IPS-NIHi11 (cell line): ENCODE measurements at places on chromosomes 11 and 22.

DNA sequence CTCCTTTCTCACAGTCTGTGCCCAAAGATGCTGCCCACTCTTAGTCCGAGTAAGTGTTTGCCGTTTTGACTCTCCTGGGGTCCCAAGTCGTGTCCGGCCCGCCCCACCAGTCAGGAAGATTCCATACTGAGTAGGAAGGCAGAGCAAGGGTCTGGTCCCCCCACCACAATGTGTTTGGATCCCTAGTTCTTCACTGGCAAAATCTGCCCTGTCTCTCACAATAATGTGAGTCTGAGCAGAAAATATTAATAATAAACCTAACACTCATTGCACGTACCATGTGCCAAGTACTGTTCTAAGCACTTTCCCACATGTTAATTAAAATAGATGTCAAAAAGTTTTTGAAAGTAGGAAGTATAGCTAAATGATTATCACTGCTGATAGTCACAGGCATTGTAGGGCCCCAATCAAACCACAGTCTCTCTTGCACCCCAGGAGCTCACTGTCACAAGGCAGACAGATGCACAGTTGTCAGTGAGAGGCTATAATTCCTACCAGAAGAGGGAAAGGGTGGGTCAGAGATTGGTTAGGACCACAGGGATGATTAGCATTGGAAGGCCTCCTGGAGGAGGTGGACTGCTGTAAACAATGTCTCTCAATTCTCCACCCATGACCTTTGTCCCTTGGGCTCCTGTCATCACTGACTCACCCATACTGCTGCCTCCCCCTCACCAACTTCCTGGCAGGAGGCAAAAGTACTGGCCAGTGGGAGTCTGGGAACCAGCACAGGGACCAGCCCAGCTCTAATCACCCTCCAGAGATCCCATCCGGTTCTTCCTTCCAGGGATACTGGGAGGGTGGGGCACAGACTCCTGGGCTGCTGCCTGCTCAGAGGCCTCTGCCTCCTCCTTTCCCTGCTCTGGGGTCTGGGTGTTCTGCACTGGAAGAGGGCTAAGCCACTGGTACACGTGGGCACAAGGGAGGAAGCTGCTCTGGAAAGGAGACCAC, 1.0 kb upstream of the POLD4 start:
- no peak for DNase-seq

DNA sequence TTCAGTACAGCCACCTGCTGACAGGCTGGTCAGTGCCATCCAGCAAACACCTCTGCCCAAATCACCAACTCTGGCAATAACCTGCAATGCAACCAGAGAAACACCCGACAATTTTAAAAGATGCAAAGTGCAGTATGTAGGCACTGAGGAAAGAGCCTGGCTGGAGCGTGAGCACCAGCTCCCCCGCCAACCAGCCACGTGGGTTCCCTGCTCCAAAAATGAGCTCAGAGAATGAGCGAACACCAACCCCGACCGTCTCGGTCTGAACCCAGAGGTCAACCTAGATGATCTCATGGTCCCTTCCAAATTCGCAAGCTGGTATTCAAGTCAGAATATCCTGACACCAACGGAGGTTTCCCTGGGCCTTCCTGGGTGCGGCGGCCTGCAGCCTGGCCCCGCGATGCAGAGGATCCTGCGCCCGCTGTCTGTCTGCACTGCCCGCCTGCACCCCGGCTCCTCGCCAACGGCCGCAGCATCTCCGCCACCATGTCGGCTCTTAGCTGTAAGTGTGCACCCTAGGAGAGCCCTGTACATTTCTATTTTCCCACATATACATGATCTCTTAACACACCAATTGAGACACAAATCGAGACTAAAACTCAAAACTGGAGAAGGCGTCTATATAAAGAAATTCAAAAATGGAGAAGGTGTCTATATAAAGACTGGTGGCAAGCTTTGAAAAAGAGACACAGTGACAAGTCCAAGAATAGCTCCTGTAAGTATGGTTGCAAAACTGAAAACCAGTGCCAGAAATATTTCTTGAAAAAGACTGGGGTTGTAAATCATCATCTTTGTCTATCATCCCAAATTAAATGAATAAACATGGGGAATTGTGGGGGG, 22.8 kb downstream of the TMEM184B start:
- DNase-seq = no peak

- DNase-seq = no peak
These were observed 68.2 kb upstream of the EED start for GRCh38 chr11:86176165-86176884.

- peak; percentile 93 for DNase-seq
These were observed at the start of gene REXO2 for GRCh38 chr11:114439229-114440120. Gene REXO2 (plus strand): TSS chr11:114439467. CDS start chr11:114439529, 62 bp downstream.

DNA sequence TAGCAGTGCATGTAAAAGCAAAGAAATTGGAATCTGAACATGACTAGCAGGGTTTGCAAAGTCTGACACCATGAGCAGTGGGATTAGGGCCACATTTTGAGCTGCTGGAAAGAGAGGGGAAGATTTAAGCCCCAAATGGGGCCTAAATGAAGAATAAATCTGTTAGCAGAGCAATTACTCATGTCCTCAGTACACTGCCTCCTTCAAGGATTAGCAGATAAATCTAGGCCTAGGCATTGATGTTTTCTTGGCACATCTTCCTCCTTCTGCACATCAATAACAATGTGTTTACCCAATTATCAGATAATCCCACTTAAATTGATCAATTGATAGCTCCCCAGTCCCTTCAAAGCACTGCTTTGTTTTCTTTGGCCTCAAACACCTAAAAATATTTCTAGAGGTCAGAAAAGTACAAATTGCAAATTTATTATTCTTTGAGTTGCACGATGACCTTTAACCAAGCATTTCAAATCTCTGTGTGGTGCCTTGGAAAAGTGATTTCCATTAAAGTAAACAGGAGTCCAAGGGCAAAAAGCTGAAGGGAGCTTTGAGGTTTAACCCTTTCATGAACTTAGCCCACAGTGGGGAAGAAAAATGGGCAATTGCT, 514.7 kb upstream of the CHORDC1 start:
- DNase-seq = no peak

GRCh38 chr11:83280256-83280655, 5.9 kb downstream of the CCDC90B start:
- DNase-seq = no peak

DNA sequence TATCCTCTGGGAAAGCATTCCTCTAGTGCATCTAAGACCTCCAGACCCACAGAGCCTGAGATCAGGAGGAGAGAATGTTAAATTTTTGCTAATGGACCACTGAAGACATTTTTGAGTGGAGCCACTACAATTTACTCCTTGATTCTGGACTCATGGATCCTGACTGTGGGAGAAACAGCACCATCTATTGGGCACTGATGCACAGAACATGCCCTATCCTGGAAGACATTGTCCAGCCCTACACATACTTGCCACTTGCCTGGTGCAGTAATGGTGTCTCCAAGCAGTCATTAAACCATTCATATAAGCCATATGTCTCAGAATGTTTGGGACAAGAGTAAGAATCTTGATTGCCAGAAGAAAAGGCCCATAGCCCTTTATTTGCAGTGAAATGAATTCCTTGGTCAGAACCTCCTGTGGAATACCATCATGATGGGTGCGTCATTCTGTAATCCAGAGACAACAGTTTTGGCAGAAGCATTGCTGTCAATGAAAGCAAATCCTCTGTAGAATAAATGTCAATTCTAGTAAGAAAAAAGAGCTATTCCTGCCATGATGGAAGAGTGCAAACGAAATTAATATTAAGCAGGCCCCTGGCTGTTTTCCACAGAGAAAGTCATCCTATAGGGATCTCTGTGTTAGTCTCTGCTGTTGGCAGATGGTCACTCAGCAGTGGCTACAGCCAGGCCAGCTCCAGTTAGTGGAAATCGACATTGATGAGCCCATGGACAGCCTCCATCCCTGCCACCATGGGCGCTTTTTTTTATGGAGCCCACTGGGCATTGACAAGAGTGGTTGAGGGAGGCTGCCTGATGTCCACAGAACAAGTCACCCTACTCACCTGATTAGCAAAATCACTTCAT, 43.5 kb downstream of the GGTLC2 start:
- peak; percentile 47 for DNase-seq

DNA sequence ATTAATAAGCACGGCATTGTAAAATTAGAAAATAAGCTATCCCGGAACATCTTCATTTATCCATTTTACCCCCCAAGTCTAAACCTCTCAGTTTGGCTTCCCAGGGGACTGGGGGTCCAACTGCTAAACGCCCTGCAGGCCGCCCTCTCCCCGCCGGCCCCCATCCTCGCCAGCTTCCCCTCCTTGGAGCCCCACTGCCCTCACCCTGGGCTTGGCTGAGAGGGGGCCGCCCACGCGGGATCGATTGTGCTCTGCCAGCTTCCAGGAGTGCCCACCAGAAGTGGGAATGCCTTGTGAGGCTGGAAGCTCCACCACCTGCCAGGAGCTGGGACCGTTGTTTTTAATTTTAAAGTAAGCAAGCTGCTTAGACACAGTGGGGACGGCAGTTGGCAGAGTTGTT, 353.5 kb downstream of the TBC1D22A start:
- no peak for DNase-seq

DNA sequence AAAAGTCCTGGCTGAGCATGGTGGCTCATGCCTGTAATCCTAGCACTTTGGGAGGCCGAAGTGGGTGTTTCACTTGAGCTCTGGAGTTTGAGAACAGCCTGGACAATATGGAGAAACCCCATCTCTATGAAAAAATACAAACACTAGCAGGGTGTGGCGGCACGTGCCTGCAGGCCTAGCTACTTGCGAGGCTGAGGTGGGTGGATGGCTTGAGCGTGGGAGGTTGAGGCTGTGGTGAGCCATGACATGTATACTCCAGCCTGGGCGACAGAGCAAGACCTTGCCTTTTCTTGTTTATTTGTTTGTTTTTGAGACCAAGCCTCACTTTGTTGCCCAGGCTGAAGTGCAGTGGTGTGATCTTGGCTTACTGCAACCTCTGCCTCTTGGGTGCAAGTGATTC, 8.1 kb upstream of the CRY2 start:
- DNase-seq = no peak

DNA sequence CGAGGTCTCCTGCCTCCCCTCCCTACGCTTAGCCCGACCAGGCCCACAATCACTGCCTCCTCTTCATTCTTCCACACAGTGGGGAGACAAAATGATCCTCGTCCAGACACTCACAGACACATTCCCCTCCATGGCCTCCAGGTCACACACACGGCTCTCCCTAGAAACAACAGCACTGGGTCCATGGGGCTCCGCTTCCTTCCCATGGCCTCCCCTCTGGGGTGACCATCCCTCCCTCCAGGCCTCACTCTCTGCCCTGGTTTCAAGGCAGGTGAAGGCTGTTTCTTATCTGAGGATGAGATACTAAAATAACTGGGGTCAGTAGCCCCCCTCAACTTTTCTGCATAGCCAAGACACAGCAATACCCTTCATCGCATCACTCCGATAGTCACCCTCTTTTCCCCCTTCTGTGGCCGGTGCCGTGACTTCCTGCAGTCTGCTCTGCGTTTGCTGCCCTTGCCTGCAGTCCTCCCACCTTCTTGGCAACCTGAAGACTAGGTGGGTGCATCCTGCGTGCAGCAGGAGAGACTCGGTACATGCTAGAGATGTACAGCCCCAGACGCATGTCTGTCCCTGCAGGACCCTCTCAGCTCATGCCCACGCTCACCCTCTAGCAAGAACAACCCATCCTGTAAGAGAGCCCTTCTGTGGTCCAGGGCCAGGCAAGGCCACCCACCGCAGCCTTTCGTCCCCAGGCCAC, 55.8 kb downstream of the CD6 start:
- DNase-seq = no peak

DNA sequence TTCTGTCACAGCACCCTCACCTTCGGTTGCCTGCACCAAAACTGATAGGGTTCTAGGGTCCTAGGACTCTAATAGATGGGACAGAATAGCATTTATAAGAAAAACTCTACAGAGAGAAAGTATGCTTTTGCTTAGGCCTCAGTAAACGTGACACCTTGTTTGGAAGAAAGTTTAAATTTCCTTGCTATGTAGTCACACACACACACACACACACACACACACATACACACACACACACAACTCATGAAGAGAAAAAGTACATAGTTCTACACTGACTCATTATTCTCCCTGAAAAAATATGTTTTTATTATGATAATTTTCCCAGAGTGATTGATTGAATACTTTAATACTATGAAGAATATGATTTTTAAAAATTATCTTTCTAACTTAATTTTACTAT, 220.8 kb upstream of the SNX19 start:
- no peak for DNase-seq

DNA sequence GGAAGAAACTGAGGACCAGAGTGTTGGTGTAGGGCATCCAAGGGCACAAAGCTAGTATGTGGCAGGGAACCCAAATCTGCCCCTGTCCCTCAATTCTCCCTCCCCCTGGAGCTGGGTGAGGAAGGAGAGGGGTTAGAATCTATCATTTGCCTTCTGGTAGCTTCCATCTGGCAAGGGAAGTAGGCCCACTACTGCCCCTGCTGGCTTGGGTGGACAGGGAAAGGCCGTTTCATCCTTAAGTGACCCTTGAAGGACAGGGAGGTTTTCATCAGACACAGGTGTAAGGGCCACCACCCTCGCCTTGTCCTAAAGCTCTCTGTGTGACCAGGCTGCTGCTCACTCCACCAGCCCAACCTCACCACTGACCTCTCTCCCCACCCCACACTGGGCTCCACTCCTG, 22.1 kb downstream of the NECTIN1 start:
- DNase-seq = no peak

GRCh38 chr11:12088047-12088481, 22.3 kb upstream of the MICAL2 start:
- DNase-seq = no peak

DNA sequence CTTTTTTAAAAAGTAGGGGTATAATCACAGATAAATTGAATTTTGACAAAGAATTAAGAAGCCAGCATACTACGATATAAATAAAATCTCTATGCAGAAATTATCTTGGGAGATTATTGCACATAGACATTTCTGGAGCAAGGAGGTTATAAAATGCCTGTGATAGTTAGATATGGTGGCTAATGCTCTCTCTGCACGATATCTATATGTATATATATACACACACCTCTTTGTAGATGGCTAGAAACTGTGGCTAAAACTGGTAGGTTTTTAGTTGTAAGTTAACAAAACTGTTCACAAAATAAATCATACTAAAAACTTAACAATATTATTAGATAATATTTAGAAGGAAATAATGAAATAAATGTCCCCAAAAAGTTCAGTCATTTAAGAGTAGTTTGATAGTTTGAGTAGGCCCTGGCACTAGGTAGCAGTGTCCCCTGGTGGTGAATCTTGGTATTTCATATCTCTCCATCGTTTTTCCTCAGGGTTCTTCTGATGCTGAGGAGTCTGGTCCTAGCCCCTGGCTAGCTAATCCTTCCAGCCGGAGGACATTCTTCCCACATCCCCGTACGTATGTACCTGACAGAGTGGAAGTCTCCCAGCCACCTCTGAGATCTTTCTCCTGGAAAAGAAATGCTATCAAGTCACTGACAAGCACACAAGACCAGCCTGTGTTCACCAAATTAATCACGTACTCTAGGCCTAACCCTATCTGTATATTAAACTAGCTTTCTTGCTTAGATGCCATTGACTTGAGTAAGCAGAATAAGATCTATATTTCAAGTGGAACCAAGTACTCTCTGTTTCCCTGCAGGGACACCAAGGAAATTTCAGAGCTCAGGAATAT, 32.2 kb downstream of the ART5 start:
- DNase-seq = peak; percentile 77

DNA sequence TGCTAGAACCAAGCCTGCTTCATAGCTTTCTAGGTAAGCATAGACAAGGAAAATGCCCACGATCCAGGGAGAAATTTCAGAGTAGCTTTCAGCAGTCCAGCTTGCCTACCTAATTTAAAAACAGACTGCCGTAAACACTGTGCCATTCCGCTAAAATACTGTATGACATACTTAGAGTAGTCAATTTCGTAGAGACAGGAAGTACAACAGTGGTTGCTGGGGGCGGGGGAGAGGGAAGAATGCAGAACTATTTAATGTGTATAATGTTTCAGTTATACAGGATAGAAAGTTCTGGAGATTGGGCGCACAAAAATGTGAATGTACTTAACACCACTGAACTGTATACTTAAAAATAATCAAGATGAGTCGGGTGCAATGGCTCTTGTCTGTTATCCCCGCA, 56.7 kb downstream of the C11orf58 start:
- DNase-seq = no peak
